ENCODE measurements at places on chromosomes 1 and 21. TPM values are rescaled to one million over a fixed set of nuclear protein-coding genes. Genes with fewer than 3 reads are reported as not detected.

Gene OR6N2
- not detected for total RNA-seq

Gene NFASC
- 1.9 TPM for total RNA-seq

Gene KRTAP21-2
- not detected for total RNA-seq

Gene GPATCH4
- 24.2 TPM for total RNA-seq

Gene RYR2
- total RNA-seq, result not detected

Gene SPRR1B
- not detected for total RNA-seq

Gene VSIG8
- total RNA-seq, result not detected

Gene APCS
- total RNA-seq, result not detected

Gene ACTL8
- not detected for total RNA-seq

Gene DCDC2B
- total RNA-seq, result not detected

Gene HES3
- not detected for total RNA-seq

Gene NOTCH2NLA
- total RNA-seq, result 50.3 TPM

Gene KRTAP19-3
- not detected for total RNA-seq

Gene KMO
- total RNA-seq, result not detected

Gene TPM3
- 503 TPM for total RNA-seq

Gene PTAFR
- total RNA-seq, result under 0.01 TPM

Gene TAL1
- total RNA-seq, result not detected

Measured in fibroblast of villous mesenchyme (primary cell).